Fibroblast of lung (primary cell): ENCODE measurements at places on chromosomes 11 and 22. TPM values are rescaled to one million over a fixed set of nuclear protein-coding genes. Genes with fewer than 3 reads are reported as not detected.

FBLN1 gene
- 209 and 270 TPM in 2 replicates for total RNA-seq

MYRF gene
- total RNA-seq: under 0.01 and 0.17 TPM in 2 replicates

C22orf31 gene
- 0.17 TPM in 1 of 2 replicates, not detected in the other for total RNA-seq

OMP gene
- 0.51 and 0.83 TPM in 2 replicates for total RNA-seq

PRG2 gene
- total RNA-seq: not detected in 2 replicates

BEST1 gene
- total RNA-seq: 7.7 and 15.2 TPM in 2 replicates

OR52A1 gene
- not detected in 2 replicates for total RNA-seq

TYR gene
- total RNA-seq: not detected in 2 replicates

ASRGL1 gene
- under 0.01 TPM in 1 of 2 replicates, not detected in the other for total RNA-seq

BCO2 gene
- total RNA-seq: 1.0 and 2.1 TPM in 2 replicates

RNF121 gene
- 23.1 and 29.6 TPM in 2 replicates for total RNA-seq

TMEM134 gene
- 11.2 and 17.2 TPM in 2 replicates for total RNA-seq

ABCG4 gene
- under 0.01 and 0.17 TPM in 2 replicates for total RNA-seq

PNPLA3 gene
- total RNA-seq: 3.6 and 12.6 TPM in 2 replicates

BANF1 gene
- 18.5 and 19.0 TPM in 2 replicates for total RNA-seq

OR6A2 gene
- total RNA-seq: under 0.01 and 0.17 TPM in 2 replicates

EHBP1L1 gene
- total RNA-seq: 46.5 and 53.5 TPM in 2 replicates

ATG13 gene
- 50.3 and 67.4 TPM in 2 replicates for total RNA-seq

DBX1 gene
- total RNA-seq: not detected in 2 replicates

COA4 gene
- 64.7 TPM in 2 replicates for total RNA-seq

FDXACB1 gene
- 1.8 and 2.6 TPM in 2 replicates for total RNA-seq

NRGN gene
- 0.17 TPM in 1 of 2 replicates, not detected in the other for total RNA-seq

DEUP1 gene
- under 0.01 TPM in 1 of 2 replicates, not detected in the other for total RNA-seq

PHLDB1 gene
- 45.5 and 51.4 TPM in 2 replicates for total RNA-seq

OR6T1 gene
- not detected in 2 replicates for total RNA-seq

KCNC1 gene
- under 0.01 TPM in 1 of 2 replicates, not detected in the other for total RNA-seq

KCNE3 gene
- total RNA-seq: 6.4 and 10.8 TPM in 2 replicates

DCDC1 gene
- under 0.01 and 0.17 TPM in 2 replicates for total RNA-seq

OR51B2 gene
- total RNA-seq: not detected in 2 replicates

OR8A1 gene
- total RNA-seq: not detected in 2 replicates
